ENCODE measurements at places on chromosomes 1 and 21.
A peak's percentile ranks its signal among the peaks of the same experiment; 100 is the strongest.

DNA sequence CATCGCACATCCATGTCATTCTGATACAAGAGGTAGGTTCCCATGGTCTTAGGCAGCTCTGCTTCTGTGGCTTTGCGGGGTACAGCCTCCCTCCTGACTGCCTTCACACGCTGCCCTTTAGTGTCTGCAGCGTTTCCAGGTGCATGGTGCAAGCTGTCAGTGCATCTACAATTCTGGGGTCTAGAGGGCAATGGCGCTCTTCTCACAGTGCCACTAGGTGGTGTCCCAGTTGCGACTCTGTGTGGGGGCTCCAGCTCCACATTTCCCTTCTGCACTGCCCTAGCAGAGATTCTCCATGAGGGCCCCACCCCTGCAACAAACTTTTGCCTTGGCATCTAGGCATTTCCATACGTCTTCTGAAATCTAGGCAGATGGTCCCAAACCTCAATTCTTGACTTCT is 138.2 kb upstream of the BRINP3 start:
- DNase-seq = no peak

DNA sequence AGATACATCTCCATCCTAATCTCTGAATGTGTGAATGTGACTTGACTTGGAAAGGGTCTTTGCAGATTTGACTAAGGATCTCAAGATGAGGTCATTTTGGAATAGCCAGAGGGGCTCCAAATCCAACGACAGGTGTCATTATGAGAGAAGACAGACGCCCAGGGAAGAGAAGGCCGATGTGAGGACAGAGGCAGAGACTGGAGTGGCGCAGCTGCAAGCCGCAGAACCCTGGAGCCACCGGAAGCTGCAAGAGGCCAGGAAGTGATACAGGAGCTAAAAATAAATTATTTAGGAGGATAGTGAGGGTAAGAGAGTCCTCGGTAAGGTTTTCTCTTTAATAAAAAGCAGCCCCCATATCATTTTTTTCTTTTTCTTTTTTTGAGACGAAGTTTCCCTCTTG is 9.7 kb upstream of the AADACL4 start:
- DNase-seq = no peak

GRCh38 chr1:93033029-93033428 is 46.1 kb upstream of the MTF2 start:
- DNase-seq = no peak

DNA sequence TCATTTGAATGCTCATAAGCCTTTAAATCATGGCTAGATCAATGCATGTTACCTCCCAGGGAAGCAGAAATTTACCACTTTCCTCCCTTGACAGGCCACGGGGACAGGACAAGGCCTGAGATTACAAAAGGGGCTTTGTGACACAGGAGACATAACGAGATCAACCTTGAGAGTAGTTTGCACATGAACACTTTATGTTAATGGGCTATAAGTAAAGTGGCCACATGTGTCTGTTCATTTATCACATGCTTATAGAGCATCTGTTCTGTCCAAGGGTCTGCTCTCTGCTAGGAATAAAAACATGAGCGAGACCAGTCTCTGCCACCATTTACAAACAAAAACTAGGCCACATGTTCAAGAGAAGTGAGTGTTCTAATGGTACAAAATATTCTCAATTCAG is 144.1 kb upstream of the C8B start:
- no peak for DNase-seq

DNA sequence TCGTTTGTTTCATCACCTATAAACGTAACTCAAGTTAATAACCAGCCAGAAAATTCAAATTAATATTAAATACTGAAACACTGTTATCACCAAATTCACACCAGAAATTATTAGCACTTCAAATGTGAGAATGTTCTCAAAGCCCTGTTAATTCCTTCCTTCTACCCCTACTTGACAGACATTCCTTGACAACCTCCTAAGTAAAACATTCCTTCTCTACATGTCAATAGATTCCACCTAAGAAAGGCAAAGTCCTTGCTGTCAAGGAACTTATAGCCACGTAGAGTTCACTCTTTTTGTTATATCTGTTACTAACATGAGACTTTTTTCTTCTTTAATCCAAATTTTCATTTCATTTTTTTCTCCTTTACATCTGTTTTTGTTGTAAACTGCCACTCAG is 441.5 kb downstream of the SMYD3 start:
- no peak for DNase-seq

DNA sequence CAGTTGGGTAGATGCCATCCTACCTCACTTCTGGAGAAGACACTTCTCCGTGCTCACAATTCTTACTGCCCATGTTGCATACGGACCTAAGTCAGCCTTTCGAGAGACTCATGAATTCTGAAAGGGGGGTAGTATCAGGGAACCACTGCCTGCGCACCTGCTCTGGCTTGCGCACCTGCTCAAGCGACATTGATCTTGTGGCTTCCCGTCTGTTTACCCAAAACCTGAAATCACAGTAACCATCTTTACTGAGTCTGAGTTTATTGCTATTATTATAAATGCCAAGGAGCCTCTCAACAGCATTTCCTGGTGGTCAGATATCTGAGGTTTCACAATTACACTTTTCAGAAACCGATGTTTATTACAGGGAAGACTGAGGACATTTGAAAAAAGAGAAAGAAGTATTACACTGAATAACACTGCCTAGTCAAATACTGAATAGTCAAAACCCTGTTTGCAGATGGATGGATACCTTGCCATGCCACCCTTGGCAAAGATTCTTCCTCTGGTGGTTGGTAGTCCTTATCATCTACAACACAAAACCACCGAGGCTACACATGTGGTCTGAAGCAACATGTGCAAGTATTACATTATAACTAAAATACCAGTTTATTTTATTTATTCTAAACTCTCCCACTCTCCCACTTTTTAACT is 208.7 kb downstream of the SIPA1L2 start:
- peak; percentile 59 for DNase-seq

- no peak for DNase-seq
Measured at GRCh38 chr1:92536211-92536979, 49.7 kb upstream of the GFI1 start.

DNA sequence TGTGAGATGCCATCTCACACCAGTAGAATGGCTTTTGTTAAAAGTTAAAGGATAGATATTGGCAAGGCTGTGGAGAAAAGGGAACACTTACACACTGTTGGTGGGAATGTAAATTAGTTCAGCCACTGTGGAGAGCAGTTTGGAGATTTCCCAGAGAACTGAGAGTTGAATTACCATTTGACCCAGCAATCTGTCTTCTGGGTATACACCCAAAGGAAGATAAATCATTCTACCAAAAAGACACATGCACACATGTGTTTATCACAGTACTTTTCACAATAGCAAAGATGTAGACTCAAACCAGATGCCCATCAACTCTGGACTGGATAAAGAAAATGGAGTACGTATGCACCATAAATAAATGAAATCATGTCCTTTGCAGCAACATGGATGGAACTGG is 88.6 kb upstream of the LRRC8D start:
- no peak for DNase-seq

- DNase-seq = no peak
Measured at GRCh38 chr1:59696421-59697115, 118.2 kb upstream of the HOOK1 start.

- DNase-seq = no peak
Measured at GRCh38 chr1:118739501-118739900, 248.6 kb downstream of the TBX15 start.

DNA sequence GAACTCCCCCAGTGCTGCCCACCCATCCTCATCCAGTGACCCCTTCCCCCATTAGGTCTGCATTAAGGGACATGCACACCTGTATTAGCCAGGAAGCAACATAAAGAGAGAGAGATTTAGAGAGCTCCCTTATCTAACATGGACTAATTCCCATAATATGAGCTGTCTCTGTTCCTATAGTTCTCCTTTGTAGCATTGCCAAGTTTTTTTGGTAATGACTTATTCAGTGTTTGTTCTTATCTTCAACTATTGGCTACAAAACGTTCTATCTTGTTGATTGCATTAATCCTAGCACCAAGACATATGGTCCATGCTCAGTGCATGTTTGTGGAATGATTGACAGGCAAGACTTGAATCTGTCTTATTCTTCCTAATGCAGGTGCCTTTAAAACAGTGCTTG is 264.0 kb downstream of the ADGRL2 start:
- DNase-seq = no peak

DNA sequence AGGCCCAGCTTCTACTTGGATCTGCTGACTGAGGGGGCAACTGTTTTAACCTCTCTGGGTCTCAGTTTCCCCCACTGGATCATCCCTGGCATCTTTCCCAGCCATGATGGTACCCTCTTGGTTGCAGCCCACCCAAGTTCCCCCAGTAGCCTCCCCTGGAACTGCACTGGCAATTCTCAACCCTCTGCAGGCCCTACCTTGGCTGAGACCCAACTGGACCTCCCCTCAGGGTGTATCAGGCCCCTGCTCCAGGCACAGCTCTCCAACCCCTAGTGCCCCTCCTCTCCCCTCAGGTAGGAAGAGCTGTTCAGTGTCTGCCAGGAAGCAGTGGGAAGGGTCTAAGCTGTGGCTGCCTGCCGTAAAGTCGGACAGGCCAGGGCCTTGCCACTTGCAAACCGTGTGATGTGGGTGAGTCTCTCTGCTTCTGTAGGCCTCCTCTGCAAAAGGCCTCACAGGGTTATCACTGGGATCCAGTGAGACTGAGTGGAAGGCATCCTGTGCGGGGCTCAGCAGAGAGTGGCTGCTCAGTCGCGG is 32.1 kb downstream of the RHBG start:
- DNase-seq = no peak

GRCh38 chr1:57850176-57850940 is 426.5 kb upstream of the DAB1 start:
- DNase-seq = no peak

- no peak for DNase-seq
Measured at GRCh38 chr1:23081376-23081775, 62.1 kb downstream of the KDM1A start.

- no peak for DNase-seq
Measured at GRCh38 chr1:180244840-180245239, 14.8 kb downstream of the LHX4 start.

All from LNCaP clone FGC (cell line).